ENCODE measurements at places on chromosomes 3 and 15.

DNA sequence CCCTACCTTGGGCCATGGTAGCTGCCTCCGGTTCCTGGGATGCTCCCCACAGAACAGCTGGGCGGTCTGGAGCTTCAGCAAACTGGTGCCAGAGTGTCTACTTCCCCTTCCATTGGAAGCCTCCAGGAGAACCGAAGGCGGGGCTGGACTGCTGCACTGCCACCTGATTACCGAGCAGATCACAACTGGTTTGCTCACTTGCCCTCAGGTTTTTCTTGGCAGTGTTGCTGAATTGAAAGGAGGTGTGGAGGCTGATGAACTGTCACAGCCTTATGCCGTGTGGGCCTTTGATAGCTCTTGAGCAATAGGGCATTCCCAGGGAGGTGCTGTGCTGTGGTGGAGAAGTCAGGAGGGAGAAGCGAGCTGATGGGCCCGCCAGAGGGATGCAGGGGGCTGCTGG, at the start of gene TGM5:
TGM5 (minus strand) TSS at position 95 of the 400 bp plus-strand sequence; CDS start at position 16, 79 bp downstream.
- no peak for DNase-seq

- DNase-seq, result no peak
These were observed 703.7 kb downstream of the NLGN1 start for GRCh38 chr3:174101244-174101643.

GRCh38 chr3:142963234-142963515, 299 bp downstream of the PAQR9 start:
- DNase-seq, result no peak

GRCh38 chr15:101600035-101600434, 52.1 kb downstream of the TM2D3 start:
- DNase-seq, result no peak

GRCh38 chr3:34260271-34261000, 462.0 kb downstream of the PDCD6IP start:
- DNase-seq, result peak; percentile 7

DNA sequence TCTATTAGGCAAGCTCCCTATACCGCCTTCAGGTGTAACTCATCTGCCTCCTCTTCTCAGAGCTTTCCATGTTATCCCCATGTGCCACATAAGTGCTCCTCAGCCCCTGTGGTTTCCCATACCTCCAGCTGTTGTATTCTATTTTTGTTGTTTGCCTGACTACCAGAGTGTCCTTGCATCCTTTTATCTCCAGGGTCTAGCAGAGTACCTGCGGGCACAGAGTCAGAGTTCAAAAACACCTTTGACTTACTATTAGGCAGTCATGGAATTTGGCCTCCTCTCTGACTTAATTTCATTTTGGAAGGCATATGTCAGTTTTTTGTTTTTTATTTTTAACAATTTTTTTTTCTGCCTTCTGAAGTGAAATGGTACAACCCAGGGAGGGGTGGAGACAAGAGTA, 7.1 kb downstream of the GPR87 start:
- no peak for DNase-seq

DNA sequence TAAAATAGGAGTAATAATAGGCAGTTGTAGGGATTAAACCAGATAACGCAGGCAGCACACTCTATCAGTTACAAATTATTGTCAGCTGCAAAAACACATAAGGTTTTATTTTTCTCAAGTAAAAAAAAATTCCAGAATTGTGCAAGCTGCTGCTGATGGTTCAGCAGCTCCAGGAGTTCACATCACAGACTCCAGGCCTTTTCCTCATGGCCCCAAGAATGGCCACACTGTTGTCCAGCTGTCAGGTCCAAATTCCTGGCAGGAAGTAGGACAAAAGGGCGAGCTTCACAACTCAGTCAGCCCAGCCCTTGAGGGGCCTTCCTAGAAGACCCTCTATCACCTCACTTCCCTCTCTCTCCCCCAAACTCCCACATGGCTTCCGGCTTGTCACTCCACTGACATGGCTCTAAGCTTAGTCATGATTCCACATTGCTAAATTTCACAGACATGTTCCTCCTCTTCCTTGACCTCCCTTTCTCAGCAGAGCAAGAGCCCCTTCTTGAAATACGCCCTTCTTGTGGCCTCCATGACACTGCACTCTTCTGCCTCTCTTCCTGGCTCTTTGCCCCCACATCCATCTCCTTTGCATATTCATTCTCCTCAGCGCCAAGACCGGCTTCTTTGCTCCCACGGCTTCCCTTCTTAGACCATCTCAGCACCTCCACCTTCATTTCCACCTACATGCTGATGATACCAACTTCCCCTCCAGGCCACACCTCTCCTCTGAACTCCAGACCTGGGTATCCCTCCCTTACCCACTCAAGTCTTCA, 27.4 kb upstream of the FAM174B start:
- DNase-seq, result peak; percentile 53

DNA sequence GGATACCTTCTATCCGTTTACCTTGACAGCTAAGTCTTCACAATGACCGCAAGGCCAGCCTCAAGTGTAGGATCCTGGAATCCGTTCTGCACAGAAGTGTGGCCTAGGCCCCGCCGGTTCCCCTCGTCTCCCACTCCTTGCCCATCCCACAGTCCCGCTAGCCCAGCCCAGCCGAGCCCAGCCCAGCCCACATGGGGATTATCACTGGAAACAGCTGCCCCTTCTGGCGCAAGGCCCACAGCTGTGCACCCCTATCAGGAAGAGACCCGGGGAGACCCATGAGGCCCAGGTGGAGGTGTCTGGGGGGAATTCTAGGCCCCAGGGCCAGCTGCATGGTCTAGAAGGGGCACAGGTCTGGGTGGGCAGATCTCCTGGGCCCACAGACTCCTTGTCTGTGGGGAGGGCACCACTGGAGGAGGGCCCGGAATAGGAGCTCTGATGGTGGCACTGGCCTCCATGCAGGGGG, 27.9 kb upstream of the KLF13 start:
- no peak for DNase-seq
